ENCODE measurements at places on chromosomes 1 and 21.

- DNase-seq: no peak
Measured at GRCh38 chr1:66505671-66506392, 28.1 kb upstream of the SGIP1 start.

- peak; percentile 36 for DNase-seq
Measured at GRCh38 chr1:150995896-150996295, 10.8 kb downstream of the MINDY1 start.

- no peak for DNase-seq
Measured at GRCh38 chr21:21806711-21807597, 808.7 kb downstream of the NCAM2 start.

GRCh38 chr1:4718071-4718470 is 63.7 kb downstream of the AJAP1 start:
- DNase-seq: no peak

DNA sequence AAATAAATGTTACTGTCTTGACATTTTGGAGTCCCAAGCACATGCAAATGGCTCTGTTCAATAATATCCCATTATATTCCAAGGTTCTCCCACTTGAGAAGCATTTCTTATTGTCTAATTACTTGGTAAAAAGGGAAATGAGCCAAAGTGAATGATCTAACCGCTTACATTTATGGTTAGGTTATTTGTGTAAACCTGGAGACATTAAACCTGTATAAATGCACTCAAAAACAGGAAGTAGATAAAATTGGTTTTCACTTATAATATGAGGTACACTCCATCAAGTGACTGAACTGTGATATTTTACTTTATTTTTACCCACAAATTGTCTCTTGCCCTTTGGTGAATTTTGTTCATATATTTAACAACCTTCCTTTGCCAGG is 26.8 kb downstream of the KIF1B start:
- DNase-seq: no peak

- no peak for DNase-seq
Measured at GRCh38 chr1:39216771-39217170, 12.3 kb downstream of the MACF1 start.

GRCh38 chr1:51919684-51920083 is 41.2 kb upstream of the NRDC start:
- DNase-seq: no peak

DNA sequence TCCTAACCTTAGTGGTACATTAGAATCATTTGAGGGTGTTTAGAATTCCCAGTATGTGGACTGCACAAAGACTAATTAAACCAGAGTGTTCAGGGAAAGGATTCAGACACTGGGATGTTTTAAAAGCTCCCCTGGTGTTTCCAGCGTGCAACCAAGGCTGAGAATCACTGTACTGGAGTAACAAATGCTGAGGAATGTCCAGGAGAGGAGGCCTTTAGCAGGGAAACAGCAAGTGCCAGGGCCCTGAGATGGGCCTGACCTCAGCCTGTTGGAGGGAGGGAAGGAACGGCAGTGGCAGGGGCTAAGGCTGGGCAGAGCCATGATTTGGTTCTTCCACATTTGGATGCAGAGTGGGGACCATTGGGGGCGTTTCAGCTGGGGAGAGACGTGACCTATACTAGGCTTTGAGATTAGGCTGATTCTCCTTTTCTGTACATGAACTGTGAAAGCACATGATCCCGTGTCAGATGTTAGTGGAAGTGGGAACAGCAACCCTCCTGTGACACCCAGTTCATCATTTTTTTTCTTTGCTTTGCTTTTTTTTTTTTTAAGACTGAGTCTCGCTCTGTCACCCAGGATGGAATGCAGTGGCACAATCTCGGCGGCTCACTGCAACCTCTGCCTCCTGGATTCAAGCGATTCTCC is 49.3 kb downstream of the KANK4 start:
- DNase-seq: no peak

DNA sequence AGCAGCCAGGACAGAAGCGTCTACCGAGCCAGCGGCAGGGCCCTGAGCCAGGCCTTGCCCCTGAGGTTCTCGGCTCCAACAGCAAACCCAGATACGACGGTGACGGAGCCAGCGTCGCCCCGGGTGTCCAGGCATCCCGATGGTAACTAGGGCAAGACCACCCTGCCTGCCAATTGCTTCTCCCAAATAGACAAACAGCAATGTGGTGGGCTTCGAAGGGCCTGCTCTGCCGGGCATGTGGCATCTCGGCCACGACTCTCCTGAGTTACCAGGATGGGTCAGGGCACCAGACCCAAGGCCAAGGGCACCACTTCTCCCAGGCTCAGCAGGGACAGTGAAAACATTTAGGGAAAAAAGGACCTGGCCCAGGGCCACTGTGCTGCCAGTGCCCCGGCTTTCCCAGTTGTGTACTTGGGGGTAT is 3.2 kb upstream of the ACTRT2 start:
- DNase-seq: no peak

GRCh38 chr1:83960669-83961277 is 38.2 kb downstream of the TTLL7 start:
- DNase-seq: no peak

DNA sequence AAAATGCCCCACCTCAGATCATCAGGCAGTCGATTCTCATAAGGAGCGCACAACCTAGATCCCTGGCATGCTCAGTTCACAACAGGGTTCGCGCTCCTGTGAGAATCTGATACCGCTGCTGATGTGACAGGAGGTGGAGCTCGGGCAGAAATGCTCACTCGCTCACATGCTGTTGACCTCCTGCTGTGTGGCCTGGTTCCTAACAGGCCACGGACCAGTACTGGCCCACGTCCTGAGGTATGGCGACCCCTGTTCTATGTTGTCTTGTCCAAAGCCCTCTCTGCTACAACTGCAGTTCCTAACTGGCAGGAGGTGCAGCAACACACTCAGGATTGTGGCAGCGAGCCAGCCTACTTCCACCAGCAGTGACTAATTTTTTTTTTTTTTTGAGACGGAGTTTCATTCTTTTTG is 70.6 kb downstream of the CLSTN1 start:
- DNase-seq: no peak

- DNase-seq: no peak
Measured at GRCh38 chr1:167467126-167467710, 51.1 kb downstream of the CD247 start.

GRCh38 chr21:33197496-33197895 is 32.2 kb upstream of the IFNAR2 start:
- DNase-seq: no peak

GRCh38 chr1:39105061-39105840 is 79.1 kb downstream of the NDUFS5 start:
- peak; percentile 72 for DNase-seq

DNA sequence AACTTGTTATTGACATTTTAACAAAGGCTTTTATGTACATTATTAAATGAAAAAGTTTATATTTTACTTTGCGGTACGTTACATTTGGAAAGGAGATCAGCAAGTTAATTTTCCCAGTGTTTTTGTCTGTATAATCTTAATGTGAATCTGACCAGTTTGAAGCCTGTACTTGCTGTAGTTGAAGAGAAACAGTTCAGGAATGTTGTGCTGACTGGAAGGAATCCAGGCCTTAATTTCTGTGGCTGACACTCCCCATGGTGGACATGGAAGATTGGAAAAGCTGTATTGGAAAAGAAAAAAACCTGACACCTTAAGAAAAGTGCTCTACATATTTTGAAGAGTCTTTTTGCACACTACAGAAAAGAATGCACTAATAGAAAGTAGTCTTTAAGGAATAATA is 15.5 kb downstream of the LEPR start:
- peak; percentile 20 for DNase-seq

- no peak for DNase-seq
Measured at GRCh38 chr1:86618358-86618757, 71.5 kb downstream of the CLCA4 start.

DNA sequence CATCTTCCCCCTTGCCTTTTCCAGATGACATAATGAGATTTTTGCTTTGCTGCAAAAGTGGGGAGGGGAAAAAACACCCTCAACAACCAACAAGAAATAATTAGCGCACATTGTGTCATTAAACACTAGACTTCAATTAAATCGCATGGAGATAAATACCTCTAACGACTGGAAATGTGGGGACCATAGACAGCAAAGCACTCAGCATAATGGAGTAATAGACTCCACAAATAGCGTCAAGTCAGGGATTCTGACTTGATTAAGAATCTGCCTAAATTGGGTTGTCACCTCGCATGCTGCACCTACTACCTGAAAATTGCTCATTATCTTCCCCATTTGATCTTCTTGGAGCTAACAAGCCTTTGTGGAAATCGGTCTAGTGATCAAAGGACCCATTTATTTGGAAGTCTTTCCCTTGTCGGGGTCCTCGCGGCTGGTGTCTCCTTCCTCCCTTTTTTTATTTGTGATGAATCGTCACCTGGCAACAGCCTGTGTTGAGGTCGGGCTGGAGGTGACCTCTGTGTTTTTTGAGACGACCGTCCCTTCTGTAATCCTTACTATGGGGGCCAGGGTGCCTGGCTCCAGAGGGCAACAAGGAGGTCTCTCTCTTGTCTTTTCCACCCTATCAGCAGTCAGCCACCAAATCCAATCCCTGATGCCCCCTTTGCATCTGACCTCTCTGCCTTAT is 75.3 kb upstream of the IGSF21 start:
- no peak for DNase-seq

- DNase-seq: no peak
Measured at GRCh38 chr1:185398022-185398421, 81.0 kb upstream of the IVNS1ABP start.

GRCh38 chr1:43565600-43566360 is 35.1 kb downstream of the PTPRF start:
- DNase-seq: peak; percentile 72

DNA sequence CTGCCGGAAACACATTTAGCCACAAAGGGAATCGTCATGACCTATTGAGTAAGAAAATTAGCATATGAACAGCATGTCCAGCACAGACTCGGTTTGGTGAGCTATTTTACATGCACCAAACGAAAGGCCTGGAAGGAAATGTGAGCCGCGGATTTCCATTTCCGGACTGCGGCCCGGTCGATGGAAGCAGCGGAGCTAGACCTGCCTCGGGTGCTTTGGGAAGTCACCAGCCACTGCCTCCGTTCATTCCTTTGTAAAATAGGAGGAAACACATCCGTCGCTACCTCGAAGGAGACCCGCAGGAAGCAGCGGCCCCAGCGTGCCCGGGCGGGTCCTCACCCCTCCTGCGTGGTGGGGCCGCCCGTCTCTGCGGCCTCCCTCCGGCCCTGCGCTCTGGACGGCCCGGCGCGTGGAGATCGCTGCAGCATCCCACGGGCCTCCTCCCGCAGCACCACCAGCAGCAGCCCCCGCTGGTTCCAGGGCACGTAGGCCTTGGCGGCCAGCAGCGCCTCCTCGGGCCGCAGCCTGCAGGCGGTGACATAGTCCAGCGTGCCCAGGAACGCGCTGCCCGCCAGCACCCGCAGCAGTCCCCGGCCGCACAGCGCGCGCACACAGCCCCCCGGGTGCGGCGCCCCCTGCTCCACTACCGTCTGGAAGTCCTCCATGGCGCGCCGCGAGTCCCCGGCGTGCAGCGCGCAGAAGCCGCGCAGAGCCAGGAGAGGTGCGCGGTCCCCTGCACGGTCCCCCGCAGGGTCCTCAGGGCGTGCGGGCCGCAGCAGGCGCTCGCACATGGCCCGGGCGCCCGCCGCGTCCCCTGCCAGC is 12.1 kb downstream of the TTC34 start:
- no peak for DNase-seq

- DNase-seq: no peak
Measured at GRCh38 chr1:29546496-29546895, 310.2 kb downstream of the PTPRU start.

GRCh38 chr21:22691658-22692057 is 1693.4 kb downstream of the NCAM2 start:
- DNase-seq: no peak

DNA sequence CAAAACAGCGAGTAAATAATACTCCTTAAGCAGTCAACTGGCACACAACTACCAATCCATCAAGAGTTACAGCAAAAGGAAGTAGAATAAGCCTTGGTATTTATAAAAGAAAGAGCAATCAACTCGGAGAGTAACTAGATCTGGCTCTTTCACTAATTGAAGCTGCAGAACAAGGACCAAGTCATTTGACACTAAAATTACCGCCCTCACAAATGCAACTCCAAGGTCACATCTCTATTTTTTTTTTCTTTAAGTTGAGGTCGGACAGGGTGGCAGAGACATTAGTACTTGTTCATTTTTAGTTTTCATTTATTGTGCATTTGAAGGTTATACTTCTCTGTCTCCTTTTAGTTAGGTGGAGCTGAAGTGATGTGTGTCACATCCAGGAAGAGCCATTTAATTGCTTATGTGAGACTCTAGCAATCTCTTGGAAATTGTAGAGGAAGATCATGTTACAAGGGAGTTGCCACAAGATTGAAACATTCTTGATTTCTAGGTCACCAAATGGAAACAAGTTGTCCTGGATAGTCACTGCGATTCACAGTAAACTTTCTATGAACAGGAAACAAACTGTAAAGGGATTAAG is 138.1 kb upstream of the ADAMTS5 start:
- no peak for DNase-seq

GRCh38 chr1:150780510-150780909 is 14.9 kb upstream of the CTSS start:
- DNase-seq: no peak

DNA sequence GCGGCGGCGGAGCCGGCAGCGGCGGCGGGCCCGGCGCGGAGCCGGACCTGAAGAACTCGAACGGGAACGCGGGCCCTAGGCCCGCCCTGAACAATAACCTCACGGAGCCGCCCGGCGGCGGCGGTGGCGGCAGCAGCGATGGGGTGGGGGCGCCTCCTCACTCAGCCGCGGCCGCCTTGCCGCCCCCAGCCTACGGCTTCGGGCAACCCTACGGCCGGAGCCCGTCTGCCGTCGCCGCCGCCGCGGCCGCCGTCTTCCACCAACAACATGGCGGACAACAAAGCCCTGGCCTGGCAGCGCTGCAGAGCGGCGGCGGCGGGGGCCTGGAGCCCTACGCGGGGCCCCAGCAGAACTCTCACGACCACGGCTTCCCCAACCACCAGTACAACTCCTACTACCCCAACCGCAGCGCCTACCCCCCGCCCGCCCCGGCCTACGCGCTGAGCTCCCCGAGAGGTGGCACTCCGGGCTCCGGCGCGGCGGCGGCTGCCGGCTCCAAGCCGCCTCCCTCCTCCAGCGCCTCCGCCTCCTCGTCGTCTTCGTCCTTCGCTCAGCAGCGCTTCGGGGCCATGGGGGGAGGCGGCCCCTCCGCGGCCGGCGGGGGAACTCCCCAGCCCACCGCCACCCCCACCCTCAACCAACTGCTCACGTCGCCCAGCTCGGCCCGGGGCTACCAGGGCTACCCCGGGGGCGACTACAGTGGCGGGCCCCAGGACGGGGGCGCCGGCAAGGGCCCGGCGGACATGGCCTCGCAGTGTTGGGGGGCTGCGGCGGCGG is 1.0 kb downstream of the ARID1A start:
- no peak for DNase-seq

DNA sequence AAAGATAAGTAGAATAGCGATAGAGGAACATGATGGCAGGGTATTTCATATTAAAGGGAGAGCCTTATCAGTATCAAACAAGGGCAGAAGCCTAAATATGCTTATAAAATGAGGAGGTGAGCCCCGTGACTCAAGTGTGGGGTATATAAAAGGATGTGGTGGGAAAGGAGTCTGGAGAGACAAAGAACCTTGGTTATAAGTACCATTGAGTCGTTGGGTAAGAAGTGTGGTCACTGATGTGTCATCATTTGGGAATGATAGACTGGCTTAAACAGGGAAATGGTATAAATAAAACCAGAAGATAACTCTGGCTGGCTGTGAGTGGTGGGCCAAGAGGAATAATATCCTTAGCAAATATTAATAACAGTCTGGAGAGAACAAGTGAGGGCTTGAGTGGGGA is 10.9 kb upstream of the CD5L start:
- no peak for DNase-seq

- DNase-seq: no peak
Measured at GRCh38 chr1:68143633-68144032, 88.7 kb downstream of the WLS start.

Measured in hindlimb muscle (tissue), 1 donor.